ENCODE measurements at places on chromosomes 7 and 10.

- no peak for DNase-seq
- H3K4me1 ChIP-seq, result peaks cover 57% of the 10 kb centered on the region
- no peak overlapping the region for H3K27ac ChIP-seq
- no peak overlapping the region for H3K4me3 ChIP-seq
These were observed 280.8 kb downstream of the ARHGAP12 start for GRCh38 chr10:31647861-31648260.

GRCh38 chr10:125005312-125006187 lies 63.6 kb downstream of the ZRANB1 start:
- no peak overlapping the region for H3K4me3 ChIP-seq
- no peak overlapping the region for H3K27ac ChIP-seq
- H3K4me1 ChIP-seq, result peaks cover 40% of the 10 kb centered on the region
- peaks cover 7% of the 10 kb centered on the region for H3K27me3 ChIP-seq
- H3K36me3 ChIP-seq, result peaks cover 11% of the 10 kb centered on the region

GRCh38 chr7:19407270-19407669 lies 262.0 kb upstream of the FERD3L start:
- H3K36me3 ChIP-seq, result no peaks in the 10 kb centered on the region
- no peaks in the 10 kb centered on the region for H3K27me3 ChIP-seq
- H3K4me3 ChIP-seq, result no peak overlapping the region
- no peak for DNase-seq
- peaks cover 32% of the 10 kb centered on the region for H3K4me1 ChIP-seq

GRCh38 chr7:122315507-122316466 lies 11.2 kb upstream of the FEZF1 start:
- no peak overlapping the region for H3K27ac ChIP-seq
- DNase-seq, result no peak
- H3K36me3 ChIP-seq, result no peaks in the 10 kb centered on the region
- peaks cover 21% of the 10 kb centered on the region for H3K27me3 ChIP-seq
- H3K4me1 ChIP-seq, result no peaks in the 10 kb centered on the region

DNA sequence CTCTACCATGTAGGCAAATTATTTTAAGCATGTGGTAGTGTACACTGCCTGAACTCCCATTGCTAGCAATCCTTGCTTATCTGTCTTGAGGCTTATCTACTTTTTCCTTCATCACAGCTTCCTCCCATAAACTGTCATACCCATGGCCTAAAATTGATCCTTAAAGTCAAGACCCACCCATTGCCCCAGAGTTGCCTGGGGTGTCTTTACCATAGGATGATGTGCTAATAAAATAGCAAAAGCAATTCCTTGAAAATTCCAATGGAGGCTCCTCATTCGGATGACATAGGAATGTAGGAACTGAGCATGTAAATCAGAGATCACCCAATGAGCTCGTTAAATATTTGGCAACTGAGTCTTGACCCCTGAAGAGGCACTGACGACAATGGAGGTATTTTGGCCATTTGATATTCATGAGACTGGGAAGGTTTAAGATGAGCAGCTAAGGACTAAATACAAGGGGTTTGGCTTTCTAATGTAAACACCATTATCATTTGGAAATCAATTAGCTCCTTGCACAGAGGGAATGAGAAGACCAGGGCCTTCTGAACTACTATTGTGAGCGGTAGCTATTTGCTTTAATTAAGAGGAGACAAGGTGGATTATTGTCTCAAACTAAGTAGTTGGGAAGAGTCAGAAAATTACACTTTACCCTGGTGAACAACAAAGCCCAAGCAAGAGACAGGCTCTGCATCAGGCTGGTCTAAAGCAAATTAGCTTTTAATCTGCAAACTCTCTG lies 234.9 kb downstream of the GATA3 start:
- H3K4me3 ChIP-seq, result no peak overlapping the region
- H3K4me1 ChIP-seq, result no peaks in the 10 kb centered on the region
- H3K27ac ChIP-seq, result no peak overlapping the region
- no peaks in the 10 kb centered on the region for H3K27me3 ChIP-seq
- DNase-seq, result no peak
- peaks cover 4% of the 10 kb centered on the region for H3K36me3 ChIP-seq

DNA sequence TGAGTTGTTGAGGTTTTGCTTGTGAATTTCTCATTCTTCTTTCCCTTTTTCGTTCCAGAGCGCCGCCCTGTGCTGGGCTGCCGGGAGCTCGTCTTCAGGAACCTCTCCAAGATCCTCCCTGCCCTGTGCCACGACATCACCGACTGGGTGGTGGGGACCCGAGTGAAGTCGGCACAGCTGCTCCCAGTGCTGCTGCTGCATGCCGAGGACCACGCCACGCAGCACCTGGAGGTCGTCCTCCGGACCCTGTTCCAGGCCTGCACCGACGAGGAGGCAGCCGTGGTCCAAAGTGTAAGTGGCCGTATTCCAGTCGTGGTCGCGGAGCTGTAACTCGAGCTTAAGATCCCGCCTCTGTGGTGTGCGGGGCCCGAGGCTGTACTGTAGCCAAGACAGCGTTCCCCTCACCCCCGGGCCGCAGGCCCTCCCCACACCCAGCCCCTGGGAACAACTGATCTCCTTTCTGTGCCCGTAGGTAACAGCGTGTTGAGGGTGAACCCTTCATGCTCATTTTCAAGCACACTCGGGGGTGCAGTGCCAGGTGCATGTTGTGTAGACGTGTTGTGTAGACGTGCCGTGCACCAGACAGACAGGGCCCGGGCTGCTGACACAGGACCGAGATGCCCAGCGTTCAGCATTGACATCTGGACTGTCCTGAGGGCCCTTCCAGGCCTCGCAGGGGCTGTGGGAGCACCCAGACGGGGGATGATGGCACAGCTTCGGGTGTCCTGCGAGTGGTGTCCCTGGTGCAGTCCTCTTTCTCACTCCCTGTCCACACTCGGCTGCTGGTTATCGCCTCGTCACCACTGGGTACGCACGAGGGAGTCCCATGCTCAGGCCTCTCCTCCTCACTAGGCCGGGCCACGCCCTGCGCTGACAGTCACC lies 27.7 kb upstream of the PRKAR1B start:
- H3K4me3 ChIP-seq, result no peak overlapping the region
- H3K27ac ChIP-seq, result no peak overlapping the region
- DNase-seq, result no peak
- peaks cover 28% of the 10 kb centered on the region for H3K36me3 ChIP-seq
- H3K4me1 ChIP-seq, result no peaks in the 10 kb centered on the region
- H3K27me3 ChIP-seq, result no peaks in the 10 kb centered on the region

GRCh38 chr10:29694121-29694520 lies 59.4 kb upstream of the SVIL start:
- H3K27me3 ChIP-seq, result peaks cover 10% of the 10 kb centered on the region
- H3K36me3 ChIP-seq, result no peaks in the 10 kb centered on the region
- DNase-seq, result no peak
- peaks cover 10% of the 10 kb centered on the region for H3K4me1 ChIP-seq

DNA sequence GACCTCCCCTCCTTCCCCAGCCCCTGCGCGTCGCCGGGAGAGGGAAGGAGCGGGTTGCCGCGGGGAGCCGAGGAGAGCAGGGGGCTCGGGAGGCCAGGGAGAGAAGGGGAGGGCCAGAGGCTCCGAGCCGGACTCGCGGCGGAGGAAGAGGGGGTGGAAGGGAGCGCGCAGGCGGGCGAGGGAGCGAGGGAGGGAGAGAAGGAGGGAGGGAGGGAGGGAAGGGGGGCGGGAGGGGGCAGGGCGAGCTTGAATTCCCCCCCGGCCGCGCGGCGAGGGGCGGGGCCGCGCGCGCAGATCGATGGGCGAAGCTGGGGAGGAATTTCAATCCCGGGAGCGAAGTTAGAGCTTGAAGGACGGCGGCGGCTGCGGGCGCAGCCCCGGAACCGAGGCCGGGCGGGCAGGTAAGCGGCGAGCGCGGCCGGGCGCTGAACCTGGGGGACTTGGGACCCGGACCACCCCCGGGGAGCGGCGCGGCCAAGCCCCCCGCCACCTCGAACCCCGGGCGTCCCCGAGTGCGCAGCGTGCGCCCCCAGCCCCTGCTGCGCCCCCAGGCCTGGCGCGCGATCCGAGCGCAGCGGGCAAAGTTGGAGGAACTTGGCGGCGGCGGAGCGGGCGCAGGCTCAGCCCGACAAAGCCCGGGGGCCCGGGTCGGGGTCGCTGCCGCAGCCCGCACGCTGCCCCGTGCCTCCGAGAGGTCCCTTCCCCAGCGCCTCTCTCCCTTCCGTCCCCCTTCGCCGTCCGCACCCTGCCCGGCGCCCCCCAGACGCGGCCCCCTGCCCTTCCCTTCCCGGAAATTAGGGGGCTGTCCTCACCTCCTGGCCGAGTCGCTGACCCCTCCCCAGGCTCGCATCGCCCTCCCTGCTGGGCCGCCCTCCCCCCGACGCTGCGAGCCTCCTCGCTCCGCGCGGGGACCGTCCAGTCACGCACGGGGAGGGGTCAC lies at the start of gene ELFN1:
Gene ELFN1, plus strand, starts transcription at position 324 of the 940 bp plus-strand sequence. CDS start 74,320 bp downstream, outside the sequence.
- no peak for DNase-seq
- no peaks in the 10 kb centered on the region for H3K36me3 ChIP-seq
- H3K4me1 ChIP-seq, result no peaks in the 10 kb centered on the region

- H3K27ac ChIP-seq, result no peak overlapping the region
- H3K27me3 ChIP-seq, result no peaks in the 10 kb centered on the region
- no peak overlapping the region for H3K4me3 ChIP-seq
- no peaks in the 10 kb centered on the region for H3K36me3 ChIP-seq
- H3K4me1 ChIP-seq, result peaks cover 5% of the 10 kb centered on the region
These were observed 5.2 kb upstream of the SLC12A9 start for GRCh38 chr7:100847360-100847759.

DNA sequence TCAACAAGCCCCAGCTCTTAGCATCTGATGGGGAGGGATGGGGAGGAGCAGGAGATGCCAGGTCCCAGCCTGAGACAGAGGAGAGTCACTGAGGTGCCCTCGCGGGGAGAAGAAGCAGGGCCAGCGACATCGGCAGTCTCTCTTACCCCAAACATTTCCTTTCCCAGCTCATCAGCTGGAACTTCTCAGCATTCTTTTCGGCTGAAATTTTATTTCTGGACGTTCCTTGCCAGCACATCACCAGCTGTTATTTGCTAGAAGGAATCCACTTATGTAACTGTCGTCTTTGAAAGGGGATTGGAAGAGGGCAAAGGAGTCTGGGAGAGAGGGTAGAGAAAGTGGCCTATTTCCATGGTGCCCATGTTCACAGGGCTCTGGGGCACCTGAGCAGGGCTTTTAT lies 101.0 kb upstream of the SHH start:
- peaks cover 1% of the 10 kb centered on the region for H3K27me3 ChIP-seq
- H3K4me3 ChIP-seq, result no peak overlapping the region
- peaks cover 2% of the 10 kb centered on the region for H3K36me3 ChIP-seq
- no peak overlapping the region for H3K27ac ChIP-seq
- no peak for DNase-seq

DNA sequence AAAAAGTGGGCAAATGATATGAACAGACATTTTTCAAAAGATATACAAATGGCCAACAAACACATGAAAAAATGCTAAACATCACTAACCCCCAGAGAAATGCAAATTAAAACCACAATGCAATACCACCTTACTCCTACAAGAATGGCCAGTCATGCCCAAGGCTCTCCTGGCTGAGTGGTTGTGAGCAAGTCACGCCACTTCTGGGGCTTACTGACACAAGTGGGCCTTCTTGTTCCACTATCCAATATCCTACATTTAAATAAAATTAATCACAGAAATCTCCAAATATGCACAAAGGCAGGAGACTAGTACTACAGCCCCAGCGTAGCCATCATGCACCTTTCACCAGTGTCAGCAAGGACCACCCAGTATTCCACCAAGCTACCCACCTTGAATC lies 181.9 kb downstream of the TNS3 start:
- H3K4me1 ChIP-seq, result peaks cover 8% of the 10 kb centered on the region
- H3K4me3 ChIP-seq, result no peak overlapping the region
- DNase-seq, result no peak
- H3K27ac ChIP-seq, result no peak overlapping the region
- H3K27me3 ChIP-seq, result no peaks in the 10 kb centered on the region

GRCh38 chr10:11516431-11516746 lies 95.1 kb downstream of the USP6NL start:
- H3K27me3 ChIP-seq, result peaks cover under 1% of the 10 kb centered on the region
- H3K27ac ChIP-seq, result no peak overlapping the region
- H3K36me3 ChIP-seq, result no peaks in the 10 kb centered on the region

All from HFFc6 (cell line).